Aorta (tissue), 5 donors: ENCODE measurements at places on chromosomes 7 and 10. TPM values are rescaled to one million over a fixed set of nuclear protein-coding genes. Genes with fewer than 3 reads are reported as not detected.

DMBT1 gene
- 0.05 TPM for polyA plus RNA-seq

ZNF273 gene
- 5.8 TPM for polyA plus RNA-seq

PDZD7 gene
- polyA plus RNA-seq: 0.97 TPM

MSS51 gene
- 1.8 TPM for polyA plus RNA-seq

ANTXRL gene
- not detected for polyA plus RNA-seq

AIFM2 gene
- polyA plus RNA-seq: 12.1 TPM

CALU gene
- polyA plus RNA-seq: 145 TPM

GJD4 gene
- polyA plus RNA-seq: not detected

ADRB1 gene
- not detected for polyA plus RNA-seq

CFAP43 gene
- polyA plus RNA-seq: not detected

SPAM1 gene
- polyA plus RNA-seq: not detected

NKX1-2 gene
- not detected for polyA plus RNA-seq

SPDYE8 gene
- polyA plus RNA-seq: not detected

STAG3 gene
- 0.13 TPM for polyA plus RNA-seq

CYP2C9 gene
- polyA plus RNA-seq: not detected

TEX47 gene
- polyA plus RNA-seq: not detected

VGF gene
- not detected for polyA plus RNA-seq

ZPBP gene
- not detected for polyA plus RNA-seq

ZNF680 gene
- polyA plus RNA-seq: 7.7 TPM

SAMD9L gene
- 4.4 TPM for polyA plus RNA-seq

FKBP9 gene
- 55.0 TPM for polyA plus RNA-seq

CTTNBP2 gene
- polyA plus RNA-seq: 1.2 TPM

CYP3A5 gene
- 24.3 TPM for polyA plus RNA-seq

GPER1 gene
- 5.0 TPM for polyA plus RNA-seq

FGL2 gene
- 117 TPM for polyA plus RNA-seq

PAX4 gene
- not detected for polyA plus RNA-seq

SEMA3E gene
- polyA plus RNA-seq: 1.9 TPM

CNNM1 gene
- polyA plus RNA-seq: 0.25 TPM

ASAH2 gene
- 0.08 TPM for polyA plus RNA-seq

FXYD4 gene
- not detected for polyA plus RNA-seq

HTR5A gene
- not detected for polyA plus RNA-seq

MAT1A gene
- polyA plus RNA-seq: not detected

ZFYVE27 gene
- 24.6 TPM for polyA plus RNA-seq

SORCS1 gene
- polyA plus RNA-seq: not detected

PCLO gene
- 0.13 TPM for polyA plus RNA-seq

CACUL1 gene
- 8.5 TPM for polyA plus RNA-seq

LRIT2 gene
- polyA plus RNA-seq: not detected

BICC1 gene
- polyA plus RNA-seq: 3.8 TPM

ZNRF2 gene
- 4.8 TPM for polyA plus RNA-seq

SHTN1 gene
- 11.1 TPM for polyA plus RNA-seq

RADIL gene
- 0.25 TPM for polyA plus RNA-seq

XPNPEP1 gene
- 38.9 TPM for polyA plus RNA-seq

ZNF804B gene
- not detected for polyA plus RNA-seq

FAM20C gene
- 26.6 TPM for polyA plus RNA-seq

ZNF679 gene
- not detected for polyA plus RNA-seq

SLC39A12 gene
- not detected for polyA plus RNA-seq

SEPTIN7 gene
- 337 TPM for polyA plus RNA-seq

OR2A12 gene
- not detected for polyA plus RNA-seq

NUTM2E gene
- not detected for polyA plus RNA-seq

ZNF467 gene
- polyA plus RNA-seq: 2.1 TPM

PIP gene
- polyA plus RNA-seq: not detected

DYDC1 gene
- polyA plus RNA-seq: not detected

ACSM6 gene
- polyA plus RNA-seq: not detected

ELMO1 gene
- polyA plus RNA-seq: 10.9 TPM

OPALIN gene
- polyA plus RNA-seq: not detected

ATXN7L1 gene
- 3.9 TPM for polyA plus RNA-seq

AGMO gene
- polyA plus RNA-seq: 0.69 TPM

RAPGEF5 gene
- 21.9 TPM for polyA plus RNA-seq
